Activated T-cell treated with anti-CD3 and anti-CD28 coated beads for 24 hours (primary cell): ENCODE measurements at places on chromosomes 1 and 21.

DNA sequence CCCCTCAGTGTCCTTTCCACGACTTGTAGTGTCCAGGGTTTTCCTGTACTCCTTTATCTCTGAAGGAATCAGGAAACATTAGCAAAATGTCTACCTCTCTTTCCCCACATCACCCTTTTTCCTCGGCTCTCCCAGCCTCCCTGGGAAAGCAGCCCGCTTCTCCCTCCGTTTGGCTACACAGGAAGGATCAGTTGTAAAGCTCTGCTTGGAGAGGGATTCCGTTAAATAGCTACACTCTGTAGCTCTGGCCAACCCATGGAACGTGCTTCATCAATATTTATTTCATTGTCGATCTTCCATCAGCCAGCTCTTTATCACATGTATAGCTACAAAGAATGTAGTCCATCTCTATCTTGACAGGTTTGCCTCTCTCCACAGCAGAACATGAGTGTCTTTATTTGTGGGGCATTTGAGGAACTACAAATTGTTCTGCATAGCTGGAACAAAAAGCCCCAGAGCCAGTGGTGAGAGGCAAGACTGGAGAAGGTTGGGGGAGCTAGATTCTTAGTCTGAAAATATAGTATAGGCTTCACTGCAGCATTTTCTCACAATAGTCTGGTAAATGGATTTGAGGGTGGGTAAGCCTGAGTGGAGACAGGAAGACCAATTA is 191.8 kb downstream of the SLC35F3 start:
- no peak for DNase-seq

GRCh38 chr1:218357211-218357892 is 12.2 kb downstream of the TGFB2 start:
- no peak for DNase-seq

DNA sequence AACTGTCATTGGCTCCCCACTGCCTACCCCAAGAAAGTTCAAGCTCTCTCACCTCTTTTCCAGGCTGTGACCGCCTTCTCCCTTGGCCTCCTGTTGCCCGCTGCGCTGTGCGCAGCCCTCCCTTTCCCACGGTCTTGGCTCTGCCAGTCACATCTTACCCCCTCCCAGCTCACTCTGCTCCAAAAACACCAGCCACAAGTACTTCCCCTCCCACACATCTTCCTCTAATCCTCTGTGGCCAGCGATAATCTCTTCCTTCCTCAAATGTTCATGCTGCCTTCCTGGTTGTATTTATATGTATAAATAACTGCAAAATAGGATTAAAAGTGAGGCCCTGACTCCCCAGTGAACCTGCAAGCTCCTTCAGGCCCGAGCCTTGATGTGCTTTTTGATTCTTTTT is 81.8 kb downstream of the AJAP1 start:
- DNase-seq = no peak

DNA sequence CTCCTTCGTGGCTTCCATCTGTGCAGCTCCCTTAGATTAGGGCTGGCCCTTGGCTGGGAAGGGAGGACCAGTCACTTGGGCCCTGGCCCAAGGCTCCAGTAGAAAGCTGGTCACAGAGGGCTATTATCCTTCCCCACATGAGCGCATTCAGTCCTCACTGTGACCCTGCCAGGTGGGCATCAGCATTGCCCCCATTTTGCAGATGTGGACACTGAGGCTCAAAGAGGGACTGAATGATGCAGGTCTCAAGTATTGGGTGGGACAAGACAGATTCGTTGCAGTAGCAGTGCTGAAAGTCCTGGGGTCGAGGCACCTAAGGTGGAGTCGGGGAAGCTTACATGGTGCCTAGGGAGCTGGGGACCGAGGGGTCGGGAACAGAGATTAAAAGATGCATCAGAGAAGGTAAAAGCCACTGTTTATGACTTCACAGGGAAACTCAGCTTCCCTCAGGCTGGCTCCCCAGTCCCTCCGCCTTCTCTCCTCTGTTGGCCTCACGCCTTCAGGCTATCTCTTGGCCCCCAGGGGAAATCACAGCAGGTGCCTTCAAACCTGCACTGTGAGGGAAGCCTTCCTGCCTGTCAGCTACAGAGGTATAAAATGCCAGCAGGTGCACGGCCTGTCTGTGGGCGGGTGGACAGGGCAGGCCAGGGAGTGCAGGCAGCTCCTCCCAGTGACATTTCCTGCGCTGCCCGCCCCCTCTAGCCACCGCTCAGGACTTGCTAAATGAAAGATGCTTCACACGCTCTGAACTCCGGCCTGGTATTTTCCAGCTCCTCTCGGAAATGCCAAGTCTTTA is 178.4 kb downstream of the GRIK3 start:
- DNase-seq = no peak

- DNase-seq = no peak
Observed at GRCh38 chr1:59705466-59706302, 109.1 kb upstream of the HOOK1 start.

DNA sequence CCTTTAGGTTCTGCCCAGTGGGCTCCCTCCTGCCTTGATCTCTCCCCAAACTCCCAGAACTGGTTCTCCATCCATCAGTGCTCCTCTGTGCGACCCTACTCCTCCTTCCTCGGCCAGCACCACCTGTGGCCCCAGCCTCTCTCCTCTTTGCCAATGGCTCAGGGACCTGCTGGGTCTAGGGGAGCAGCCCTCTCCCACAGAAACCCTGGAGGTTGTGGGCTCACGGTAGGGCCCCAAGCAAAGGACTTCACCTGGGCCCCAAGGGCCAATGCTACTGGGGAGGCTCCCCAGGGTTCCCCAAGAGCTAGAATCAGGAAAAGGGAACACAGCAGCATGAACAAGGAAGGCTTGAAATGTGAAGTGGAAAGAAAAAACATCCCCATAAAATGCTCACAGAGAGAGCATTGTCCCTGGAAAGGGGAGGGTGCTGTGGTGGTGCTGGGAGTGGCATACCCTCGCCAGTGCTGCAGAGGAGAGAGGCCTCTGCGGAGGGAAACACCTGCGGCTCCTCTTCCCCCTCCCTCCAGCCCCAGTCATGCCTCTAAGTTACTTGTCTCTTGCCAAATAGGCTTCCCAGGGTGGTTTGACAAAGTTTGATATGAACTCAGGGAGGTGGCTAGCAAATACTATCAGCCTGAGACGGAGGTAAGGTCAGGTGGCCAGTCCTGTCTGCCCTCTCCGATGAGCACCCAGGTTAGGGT is 2.5 kb downstream of the TMEM63A start:
- no peak for DNase-seq

DNA sequence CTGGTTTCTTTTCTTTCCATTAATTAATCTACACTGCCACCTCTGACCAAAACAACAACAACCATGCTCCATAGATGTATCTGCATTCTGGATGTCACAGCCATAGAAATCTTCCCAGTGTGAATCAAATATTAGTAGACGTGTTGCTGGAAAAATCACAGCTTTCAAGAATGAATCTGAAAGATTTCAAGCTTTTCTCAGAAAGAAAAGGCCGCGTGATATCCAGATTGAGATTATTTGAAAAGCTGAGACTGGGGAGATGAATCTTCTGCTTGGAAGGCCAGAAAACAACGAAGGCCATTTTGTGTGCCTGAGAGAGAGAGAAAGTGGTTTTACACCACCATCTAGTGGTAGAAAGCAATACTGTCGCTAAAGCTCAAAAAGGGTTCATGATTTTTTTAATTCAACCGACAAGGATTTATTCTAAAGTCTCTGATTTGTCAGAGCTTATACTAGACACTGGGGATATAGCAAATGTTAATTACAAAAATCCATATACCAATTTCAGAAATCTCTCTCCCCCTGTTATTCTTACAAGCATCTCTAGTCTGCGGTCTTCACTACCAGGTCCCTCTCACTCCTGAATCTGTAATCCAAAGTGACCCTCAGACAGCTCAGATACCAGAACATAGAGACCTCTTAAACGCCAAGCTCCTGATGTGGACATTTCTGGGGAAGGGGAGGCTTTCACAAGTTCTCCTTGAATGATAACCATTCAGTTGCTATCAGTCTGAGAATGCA is 87.5 kb upstream of the SGIP1 start:
- peak; percentile 32 for DNase-seq

- no peak for DNase-seq
Observed at GRCh38 chr1:99975529-99975928, 5.7 kb downstream of the SLC35A3 start.

DNA sequence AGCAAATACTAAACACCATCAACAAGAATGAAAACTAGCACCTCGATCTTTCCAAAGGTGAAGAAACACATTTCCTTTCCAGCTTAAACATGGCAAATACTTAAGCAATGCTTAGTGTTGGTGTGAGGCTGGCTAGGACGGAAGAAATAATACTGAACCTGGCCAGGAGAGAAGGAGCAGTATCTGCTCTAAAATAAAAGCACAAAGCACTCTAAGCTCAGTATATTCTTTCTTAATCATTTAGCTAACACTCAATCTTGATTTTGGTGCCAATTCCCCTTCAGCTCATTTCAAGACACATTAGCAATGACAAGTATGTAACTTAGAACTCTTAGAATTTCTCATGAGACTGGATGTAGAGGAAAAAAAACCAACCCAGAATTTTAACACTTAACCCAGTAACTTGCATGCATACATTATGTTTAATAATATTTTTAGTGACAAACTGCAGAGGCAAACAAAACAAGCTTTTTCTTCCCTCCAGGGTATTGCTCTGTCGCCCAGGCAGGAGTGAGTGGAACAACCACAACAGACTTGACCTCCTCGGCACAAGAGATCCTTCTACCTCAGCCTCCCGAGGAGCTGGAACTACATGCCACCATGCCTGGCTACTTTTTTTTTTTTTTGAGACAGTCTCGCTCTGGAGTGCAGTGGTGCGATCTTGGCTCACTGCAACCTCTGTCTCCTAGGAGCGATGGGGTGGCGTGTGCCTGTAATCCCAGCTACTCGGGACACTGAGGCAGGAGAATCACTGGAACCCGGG is 54.3 kb downstream of the DEGS1 start:
- no peak for DNase-seq

DNA sequence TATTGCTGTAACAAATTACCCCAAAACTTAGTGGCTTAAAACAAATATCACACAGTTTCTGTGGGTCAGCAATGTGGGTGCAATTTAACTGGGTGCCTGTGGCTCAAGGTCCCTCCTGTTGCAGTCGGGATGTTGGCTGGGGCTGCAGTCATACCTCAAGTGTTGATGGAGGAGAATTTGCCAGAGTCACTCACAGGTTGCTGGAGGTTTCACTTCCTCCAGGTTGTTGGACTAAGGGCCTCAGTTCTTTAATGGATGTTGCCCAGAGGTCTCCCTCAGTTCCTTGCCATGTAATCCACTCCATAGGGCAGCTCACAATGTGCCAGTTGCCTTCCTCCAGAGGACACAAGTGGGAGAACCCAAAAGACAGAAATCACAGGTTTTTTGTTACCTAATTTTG is 2.5 kb upstream of the TAF13 start:
- DNase-seq = no peak
